Activated CD4-positive, alpha-beta T cell treated with anti-CD3 and anti-CD28 coated beads, Interleukin-2, amount 10 ng/mL, durations not matched to agents 24 days and 14 days (primary cell): ENCODE measurements at places on chromosomes 7 and 10. TPM values are rescaled to one million over a fixed set of nuclear protein-coding genes. Genes with fewer than 3 reads are reported as not detected.

Gene SMO
- 0.28 and 0.37 TPM in 2 replicates for total RNA-seq

- no peaks in the 10 kb centered on the region for H3K4me1 ChIP-seq
- no peak overlapping the region for H3K27ac ChIP-seq
- H3K4me3 ChIP-seq, result no peak overlapping the region
- H3K27me3 ChIP-seq, result peaks cover 2% of the 10 kb centered on the region
These were observed 17.2 kb downstream of the ZNF488 start for GRCh38 chr10:47366731-47367460.

DNA sequence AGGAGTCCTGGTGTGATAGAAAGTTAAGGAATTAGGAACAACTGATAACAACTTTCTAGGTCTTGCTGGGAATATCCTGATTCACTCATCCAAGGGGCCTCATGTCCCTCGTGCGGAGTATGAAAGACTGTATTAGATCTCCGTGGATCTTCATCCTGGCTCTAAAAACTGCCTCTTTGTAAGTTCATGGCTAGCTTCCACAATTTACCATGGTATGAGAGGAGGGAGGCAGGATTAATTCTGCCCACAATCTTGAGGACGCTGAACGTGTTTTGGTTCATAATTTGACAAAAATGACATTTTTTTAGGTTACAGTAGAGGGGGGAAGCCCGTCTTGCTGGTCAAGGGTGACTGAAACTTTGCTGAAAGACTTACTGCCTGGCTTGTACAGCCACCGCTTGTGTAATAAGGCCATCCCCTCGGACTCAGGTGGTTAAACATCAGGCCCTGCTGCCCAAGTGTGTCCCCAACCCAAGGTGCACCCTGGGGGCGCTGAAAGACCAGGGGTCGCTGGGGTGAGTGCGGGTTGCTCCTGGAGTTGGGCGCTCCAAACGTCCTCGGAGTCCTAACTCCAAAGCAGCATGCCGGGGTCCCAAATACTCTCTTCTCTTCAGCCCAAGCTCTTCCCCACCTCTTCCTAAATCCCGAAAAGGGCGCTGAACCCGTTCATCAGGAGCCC is 733 bp downstream of the HIBADH start:
- no peaks in the 10 kb centered on the region for H3K27me3 ChIP-seq
- peak overlapping the region; percentile 91 for H3K27ac ChIP-seq
- DNase-seq, result no peak
- H3K4me3 ChIP-seq, result peak overlapping the region; percentile 86
- H3K4me1 ChIP-seq, result peaks cover 21% of the 10 kb centered on the region

GRCh38 chr10:5423771-5424170 is 11.4 kb downstream of the NET1 start:
- H3K4me1 ChIP-seq, result peaks cover 7% of the 10 kb centered on the region
- H3K27ac ChIP-seq, result no peak overlapping the region
- peaks cover 25% of the 10 kb centered on the region for H3K36me3 ChIP-seq

Gene HNRNPF
- 513 and 516 TPM in 2 replicates for total RNA-seq

DNA sequence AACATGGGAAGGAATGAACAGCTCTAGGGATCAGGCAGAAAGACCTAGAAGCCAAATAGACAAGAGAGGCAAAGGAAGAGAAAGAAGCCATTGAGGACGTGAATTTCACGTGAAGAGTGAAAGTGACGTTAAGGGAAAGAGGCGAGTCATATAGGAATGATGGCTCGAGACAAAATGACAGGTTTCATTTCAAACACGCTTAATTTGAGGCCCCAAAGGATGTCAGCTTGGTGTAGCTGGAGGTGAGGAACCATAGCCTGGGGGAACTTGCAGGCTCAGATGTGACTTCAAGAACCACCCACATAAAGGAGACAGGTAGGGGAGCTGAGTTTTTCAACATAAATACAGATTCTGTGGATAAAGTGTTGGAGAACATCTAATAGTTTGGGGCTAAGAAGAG is 84.3 kb upstream of the ATP6V0A4 start:
- H3K4me3 ChIP-seq, result no peak overlapping the region
- peaks cover 19% of the 10 kb centered on the region for H3K4me1 ChIP-seq
- no peak for DNase-seq
- no peaks in the 10 kb centered on the region for H3K36me3 ChIP-seq
- peak overlapping the region; percentile 61 for H3K27ac ChIP-seq

Gene ZNF777
- 18.2 and 19.2 TPM in 2 replicates for total RNA-seq

DNA sequence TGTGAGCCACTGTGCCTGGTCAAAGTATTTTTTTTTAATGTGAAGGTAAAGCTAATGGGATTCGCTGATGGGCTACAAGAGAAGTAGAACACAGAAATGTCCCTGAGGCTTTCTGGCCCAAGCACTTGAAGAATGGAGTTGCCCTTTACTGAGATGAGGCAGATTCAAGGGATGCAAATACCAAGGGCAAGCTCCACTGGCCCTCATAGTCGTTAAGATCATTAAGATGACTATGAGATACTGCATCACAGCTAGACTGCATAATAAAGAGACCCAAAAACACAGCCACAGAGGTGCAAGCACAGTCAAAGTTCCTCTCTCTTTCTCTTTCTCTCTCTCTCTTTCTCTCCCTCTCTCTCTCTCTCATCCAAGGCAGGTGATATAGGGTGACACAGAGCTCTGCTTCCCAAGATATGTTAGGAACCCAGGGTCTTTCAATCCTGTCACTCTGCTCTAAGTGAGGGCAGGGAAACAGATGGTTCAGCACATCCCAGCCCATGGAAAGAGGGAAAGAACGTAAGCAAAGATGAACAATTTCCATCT is 117.4 kb downstream of the SFMBT2 start:
- DNase-seq, result no peak
- H3K36me3 ChIP-seq, result peaks cover 17% of the 10 kb centered on the region
- peaks cover 23% of the 10 kb centered on the region for H3K4me1 ChIP-seq

DNA sequence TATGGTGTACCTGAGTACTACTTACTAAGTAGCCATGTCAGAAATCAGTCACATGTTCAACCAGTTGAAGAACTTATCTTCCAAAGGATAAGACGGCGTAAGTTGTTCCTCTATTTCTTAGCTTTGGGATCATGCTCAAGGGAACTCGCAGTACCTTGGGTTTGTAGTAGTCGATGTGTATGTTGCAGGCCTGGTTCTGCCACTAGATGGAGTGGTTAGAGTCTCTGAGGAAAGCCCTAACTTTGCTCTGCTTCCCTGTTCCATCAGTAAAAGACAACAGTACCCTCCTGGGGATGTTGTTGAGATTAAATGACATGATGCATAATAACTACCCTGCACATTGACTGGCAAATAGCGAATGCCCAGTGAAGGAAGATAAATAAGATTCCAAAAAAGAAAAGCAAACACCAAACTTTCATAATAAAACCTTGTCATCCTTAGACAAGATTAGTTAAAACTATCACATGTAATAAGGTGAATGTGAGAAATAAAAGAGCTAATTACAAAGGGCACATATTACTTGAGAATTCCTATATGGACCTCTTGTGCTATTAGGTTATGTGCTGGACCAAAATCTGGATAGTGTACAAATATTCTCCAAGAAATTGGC is 165.9 kb downstream of the ABCA13 start:
- no peaks in the 10 kb centered on the region for H3K36me3 ChIP-seq
- no peaks in the 10 kb centered on the region for H3K27me3 ChIP-seq
- H3K27ac ChIP-seq, result no peak overlapping the region
- no peaks in the 10 kb centered on the region for H3K4me1 ChIP-seq
- DNase-seq, result no peak

DNA sequence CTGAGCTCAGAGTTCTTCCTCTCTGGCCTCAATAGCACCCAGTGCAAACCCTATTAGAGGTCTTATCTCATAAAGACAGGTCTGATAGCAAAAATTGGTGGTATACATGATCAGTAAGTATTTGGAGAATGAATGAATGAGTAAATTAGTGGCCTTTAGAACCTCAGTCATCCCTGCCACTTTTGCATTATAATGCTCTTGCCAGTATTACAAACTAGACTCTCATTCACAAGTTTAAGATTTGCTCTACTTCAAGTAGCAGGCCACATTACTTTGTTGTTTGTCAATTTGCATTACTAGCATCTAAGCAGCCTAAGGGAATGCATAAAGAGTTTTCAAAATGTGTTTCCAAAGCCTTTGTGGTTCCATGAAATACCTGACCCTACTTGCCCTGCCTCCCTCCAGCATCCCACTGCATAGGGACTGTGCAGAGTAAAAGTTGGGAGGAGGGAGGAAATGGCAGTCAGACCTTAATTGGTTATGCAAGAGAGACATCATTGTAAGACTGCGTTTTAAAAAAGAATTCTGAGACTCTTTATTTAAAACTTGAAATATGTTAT is 21.3 kb downstream of the TSPAN12 start:
- no peak for DNase-seq
- no peaks in the 10 kb centered on the region for H3K4me1 ChIP-seq
- H3K27ac ChIP-seq, result no peak overlapping the region
- peaks cover 5% of the 10 kb centered on the region for H3K27me3 ChIP-seq

Gene NPC1L1
- total RNA-seq, result not detected in 2 replicates

- peaks cover 62% of the 10 kb centered on the region for H3K4me1 ChIP-seq
- H3K27me3 ChIP-seq, result no peaks in the 10 kb centered on the region
These were observed 17.2 kb downstream of the STAMBPL1 start for GRCh38 chr10:88896994-88897853.

DNA sequence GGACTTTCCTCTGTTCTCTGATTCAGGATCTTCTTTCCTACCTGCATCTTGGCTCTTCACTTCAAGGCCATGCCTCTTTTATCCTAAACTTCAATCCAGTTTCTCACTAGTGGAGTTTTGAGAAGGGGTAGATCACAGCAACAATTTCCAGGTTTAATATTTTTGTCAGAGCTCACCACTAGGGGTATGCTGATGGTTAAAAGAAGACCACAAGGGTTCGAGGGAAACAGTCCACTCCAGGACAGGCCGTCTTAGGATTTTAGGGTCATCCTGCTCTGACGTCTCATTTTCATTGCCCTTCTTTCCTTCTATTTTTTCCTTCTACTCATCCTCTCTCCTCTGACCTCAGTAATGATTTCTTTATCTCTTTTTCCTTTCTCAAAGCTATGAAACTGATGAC is 11.3 kb downstream of the STAG3 start:
- no peak for DNase-seq
- peaks cover 12% of the 10 kb centered on the region for H3K4me1 ChIP-seq
- H3K36me3 ChIP-seq, result peaks cover 5% of the 10 kb centered on the region
- H3K27me3 ChIP-seq, result no peaks in the 10 kb centered on the region
- no peak overlapping the region for H3K27ac ChIP-seq
- no peak overlapping the region for H3K4me3 ChIP-seq

DNA sequence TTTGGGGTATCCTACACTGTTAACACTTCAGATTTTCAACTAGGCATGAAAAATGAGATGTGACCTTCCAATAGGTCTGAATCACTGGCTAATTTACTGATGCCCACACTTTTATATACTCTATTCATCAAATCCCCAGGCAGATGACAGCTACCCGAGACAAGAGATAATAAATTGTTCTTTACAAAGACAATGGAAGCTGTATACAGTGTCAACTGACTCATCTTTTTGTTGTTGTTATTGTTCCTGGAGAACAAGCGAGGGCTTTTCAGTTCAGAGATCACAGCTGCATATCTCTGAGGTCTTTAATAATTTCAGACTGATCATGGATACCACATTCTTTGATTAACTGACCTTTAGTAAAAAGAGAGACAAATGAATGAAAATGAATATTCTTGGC is 228.9 kb downstream of the SDHAF3 start:
- no peaks in the 10 kb centered on the region for H3K36me3 ChIP-seq
- no peak overlapping the region for H3K27ac ChIP-seq
- no peak for DNase-seq
- H3K4me1 ChIP-seq, result no peaks in the 10 kb centered on the region
- H3K4me3 ChIP-seq, result no peak overlapping the region

- H3K36me3 ChIP-seq, result peaks cover 2% of the 10 kb centered on the region
- H3K27ac ChIP-seq, result no peak overlapping the region
- no peaks in the 10 kb centered on the region for H3K27me3 ChIP-seq
- H3K4me1 ChIP-seq, result peaks cover 21% of the 10 kb centered on the region
These were observed 21.8 kb downstream of the ZNF775 start for GRCh38 chr7:150400788-150401423.
